ENCODE measurements at places on chromosomes 3 and 15.
A peak's percentile ranks its signal among the peaks of the same experiment; 100 is the strongest.

- no peak for DNase-seq
Observed at GRCh38 chr3:66139415-66139814, 81.4 kb upstream of the SLC25A26 start.

DNA sequence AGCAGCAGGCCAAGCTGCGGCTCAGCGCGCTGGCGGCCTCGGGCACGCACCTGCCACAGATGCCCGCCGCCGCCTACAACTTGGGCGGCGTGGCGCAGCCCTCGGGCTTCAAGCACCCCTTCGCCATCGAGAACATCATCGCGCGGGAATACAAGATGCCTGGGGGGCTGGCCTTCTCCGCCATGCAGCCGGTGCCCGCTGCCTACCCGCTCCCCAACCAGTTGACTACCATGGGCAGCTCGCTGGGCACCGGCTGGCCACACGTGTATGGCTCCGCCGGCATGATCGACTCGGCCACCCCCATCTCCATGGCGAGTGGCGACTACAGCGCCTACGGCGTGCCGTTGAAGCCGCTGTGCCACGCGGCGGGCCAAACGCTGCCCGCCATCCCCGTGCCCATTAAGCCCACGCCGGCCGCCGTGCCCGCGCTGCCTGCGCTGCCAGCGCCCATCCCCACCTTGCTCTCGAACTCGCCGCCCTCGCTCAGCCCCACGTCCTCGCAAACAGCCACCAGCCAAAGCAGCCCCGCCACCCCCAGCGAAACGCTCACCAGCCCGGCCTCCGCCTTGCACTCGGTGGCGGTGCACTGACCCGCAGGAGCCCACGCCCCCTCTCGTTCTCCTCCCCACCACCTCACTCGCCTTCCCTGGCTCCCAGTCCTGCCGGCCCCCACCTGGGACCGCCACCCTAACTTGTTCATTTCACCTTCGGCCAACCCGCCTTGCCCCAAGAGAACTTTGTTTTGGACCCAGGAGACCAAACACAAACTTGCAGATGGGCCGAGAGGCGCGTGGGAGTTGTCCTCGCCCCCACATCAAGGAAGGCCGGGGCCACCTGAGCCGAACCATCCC lies 1.5 kb downstream of the FOXB1 start:
- no peak for DNase-seq

GRCh38 chr3:192848371-192849233 lies 69.1 kb downstream of the MB21D2 start:
- no peak for DNase-seq

DNA sequence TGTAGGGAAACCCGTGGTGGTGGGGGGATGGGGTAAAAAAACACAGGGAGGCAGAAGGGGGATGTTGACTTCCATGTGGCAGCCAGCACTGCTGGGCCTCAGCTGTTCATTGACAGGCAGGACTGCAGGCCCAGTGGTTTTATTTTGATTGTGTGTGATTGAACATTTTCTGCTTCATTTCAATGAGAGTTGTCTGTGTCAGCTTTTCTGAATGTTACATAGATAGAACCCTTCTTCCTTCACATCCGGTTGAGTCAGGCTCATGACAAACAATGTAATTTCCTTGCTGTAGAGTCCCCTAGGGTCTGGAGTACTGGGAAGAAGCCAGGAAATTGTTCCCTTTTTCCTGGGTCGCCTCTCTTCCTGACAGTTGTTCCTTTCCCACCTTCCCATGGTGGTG lies 8.2 kb upstream of the RPP25 start:
- DNase-seq, result no peak

GRCh38 chr3:5498981-5499380 lies 311.5 kb downstream of the EDEM1 start:
- DNase-seq, result no peak

DNA sequence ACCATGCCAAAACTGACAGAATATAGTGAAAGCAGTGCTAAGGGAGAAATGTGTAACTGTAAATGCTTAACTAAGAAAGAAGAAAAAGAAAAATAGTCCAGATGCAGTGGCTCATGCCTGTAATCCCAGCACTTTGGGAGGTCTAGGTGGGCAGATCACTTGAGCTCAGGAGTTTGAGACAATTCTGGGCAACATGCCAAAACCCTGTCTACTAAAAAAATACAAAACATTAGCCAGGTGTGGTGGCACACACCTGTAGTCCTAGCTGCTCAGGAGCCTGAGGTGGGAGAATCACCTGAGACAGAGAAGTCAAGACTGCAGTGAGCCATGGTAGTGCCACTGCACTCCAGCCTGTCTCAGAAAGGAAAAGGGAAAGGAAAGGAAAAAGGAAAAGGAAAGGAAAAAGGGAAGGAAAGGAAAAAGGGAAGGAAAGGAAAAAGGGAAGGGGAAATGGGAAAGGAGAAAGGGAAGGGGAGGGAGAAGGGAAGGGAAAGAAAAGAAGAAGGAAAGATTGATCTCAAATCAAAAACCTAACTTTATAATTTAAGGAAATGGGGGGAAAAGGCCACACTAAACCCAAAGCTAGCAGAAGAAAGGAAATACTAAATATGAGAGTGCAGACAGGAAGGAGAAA lies 20.3 kb downstream of the C3orf33 start:
- DNase-seq, result no peak

DNA sequence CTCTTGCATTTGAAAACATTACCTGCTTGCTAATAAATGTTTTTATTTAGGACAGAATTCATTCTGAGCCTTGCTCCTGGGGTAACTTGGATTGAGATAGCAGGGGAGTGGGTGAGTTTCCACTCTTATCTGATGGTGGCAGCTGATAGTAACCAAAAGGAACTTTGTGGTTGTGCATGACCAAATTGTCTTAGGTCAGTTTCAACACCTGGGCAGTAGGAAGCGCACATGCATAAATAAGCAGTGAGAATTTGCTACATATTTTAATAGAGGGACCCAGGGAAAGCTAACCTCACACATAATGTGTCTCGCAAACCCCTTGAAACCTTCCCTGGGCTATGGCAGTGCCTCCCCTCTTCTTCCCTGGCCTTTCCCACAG lies 65.4 kb upstream of the XCR1 start:
- no peak for DNase-seq

- DNase-seq, result no peak
Observed at GRCh38 chr15:51403072-51403878, 61.8 kb downstream of the GLDN start.

DNA sequence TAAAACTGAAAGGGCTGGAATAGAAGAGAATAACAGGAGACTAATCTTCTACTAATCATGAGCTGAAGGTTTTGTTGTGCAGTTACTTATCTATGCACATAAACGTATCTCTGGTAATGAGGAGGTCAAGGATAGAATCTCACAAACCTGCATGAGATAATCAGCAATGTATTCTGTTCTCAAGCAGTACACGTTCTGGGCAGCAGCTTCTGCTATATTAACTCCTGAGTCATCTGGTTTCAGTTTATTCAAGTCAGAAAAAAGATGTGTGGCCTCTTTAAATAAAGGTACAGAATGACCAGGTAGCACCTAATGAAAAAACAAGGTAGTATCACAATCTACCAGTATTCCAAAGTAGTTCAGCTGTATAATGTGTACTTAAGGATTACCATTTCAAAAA lies 34.9 kb downstream of the CDV3 start:
- no peak for DNase-seq

DNA sequence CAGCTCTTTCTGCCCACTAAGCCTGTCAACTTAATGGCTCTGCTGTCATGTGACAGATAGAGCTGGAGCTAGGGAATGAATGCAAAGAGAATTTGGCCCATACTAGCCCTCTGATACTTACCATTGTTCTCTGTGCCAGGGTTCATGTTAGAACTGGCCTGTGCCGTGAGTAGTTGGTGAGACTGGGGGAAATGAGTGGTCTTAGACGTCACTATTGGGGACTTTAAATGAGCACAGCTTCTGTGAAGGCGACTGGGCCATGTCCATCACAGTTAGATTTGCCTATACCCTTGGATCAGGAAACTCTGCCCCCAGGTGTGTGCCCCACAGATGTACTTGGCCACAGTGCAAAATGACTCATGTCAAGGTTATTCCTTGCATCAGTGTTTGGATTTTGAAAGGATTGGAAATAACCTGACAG lies 124.9 kb downstream of the PTPRG start:
- no peak for DNase-seq

- no peak for DNase-seq
Observed at GRCh38 chr3:27391796-27392195, 22.6 kb upstream of the NEK10 start.

GRCh38 chr3:192870822-192871221 lies 46.8 kb downstream of the MB21D2 start:
- DNase-seq, result no peak

- DNase-seq, result peak; percentile 19
Observed at GRCh38 chr3:40584625-40585189, 59.9 kb downstream of the ZNF621 start.

GRCh38 chr15:33204926-33205325 lies 10.4 kb upstream of the FMN1 start:
- no peak for DNase-seq

DNA sequence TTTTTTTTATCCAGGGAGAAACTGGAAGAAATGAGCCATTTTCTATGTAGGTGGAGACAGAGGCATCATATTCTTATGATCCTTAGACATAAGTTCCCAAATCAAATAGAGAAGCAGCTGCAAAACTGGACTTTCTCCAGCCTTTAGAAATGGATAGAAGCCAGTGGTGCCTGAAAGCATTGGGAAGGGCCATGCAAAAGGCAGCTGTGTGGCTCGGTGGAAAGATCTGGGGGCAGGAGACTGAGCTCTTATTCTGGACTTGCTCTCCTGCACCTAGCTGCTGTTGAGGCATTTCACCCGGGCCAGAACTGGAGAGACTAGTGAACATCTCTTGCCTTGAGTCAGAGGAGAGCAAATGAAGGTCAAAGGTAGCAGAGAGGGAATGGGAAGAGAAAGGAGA lies 73.1 kb downstream of the TFG start:
- no peak for DNase-seq

- no peak for DNase-seq
Observed at GRCh38 chr15:60544581-60545264, 65.8 kb upstream of the ICE2 start.

GRCh38 chr3:184381261-184382224 lies 1.7 kb downstream of the CHRD start:
- DNase-seq, result no peak
